Activated CD4-positive, alpha-beta memory T cell treated with anti-CD3 and anti-CD28 coated beads for 36 hours (primary cell): ENCODE measurements at places on chromosomes 2 and 18.

DNA sequence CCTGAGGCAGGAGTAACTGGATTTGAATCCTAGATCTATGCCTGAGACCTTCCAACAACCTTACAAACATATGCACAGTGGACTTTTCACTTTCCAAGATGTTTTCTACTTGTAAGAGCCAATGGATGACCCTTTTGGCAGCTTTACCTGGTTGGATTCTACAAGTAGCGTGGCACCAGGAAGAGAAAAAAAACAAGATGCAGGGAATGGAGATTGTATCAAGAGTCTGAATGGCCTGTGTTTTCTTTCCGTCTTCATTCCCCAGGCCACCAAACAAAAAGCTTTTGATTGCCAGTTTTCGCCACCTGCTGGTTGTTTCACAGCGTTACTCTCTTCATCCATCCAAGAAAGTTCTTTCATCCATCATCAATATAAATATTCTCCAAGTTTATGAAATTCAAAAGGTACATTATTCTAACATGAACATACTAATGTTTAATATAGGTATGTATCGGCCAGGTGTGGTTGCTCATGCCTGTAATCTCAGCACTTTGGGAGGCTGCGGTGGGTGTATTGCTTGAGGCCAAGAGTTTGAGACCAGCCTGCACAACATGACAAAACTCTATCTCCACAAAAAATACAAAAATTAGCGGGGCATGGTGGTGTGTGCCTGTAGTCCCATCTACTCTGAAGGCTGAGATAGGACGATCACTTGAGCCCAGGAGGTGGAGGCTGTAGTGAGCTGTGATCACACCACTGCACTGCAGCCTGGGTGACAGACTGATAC lies 3.5 kb upstream of the BCL2 start:
- DNase-seq, result peak; percentile 68

- no peak for DNase-seq
These were observed 10.7 kb downstream of the BAZ2B start for GRCh38 chr2:159605441-159606178.

- no peak for DNase-seq
These were observed 379.1 kb upstream of the FIGN start for GRCh38 chr2:164114937-164115336.

DNA sequence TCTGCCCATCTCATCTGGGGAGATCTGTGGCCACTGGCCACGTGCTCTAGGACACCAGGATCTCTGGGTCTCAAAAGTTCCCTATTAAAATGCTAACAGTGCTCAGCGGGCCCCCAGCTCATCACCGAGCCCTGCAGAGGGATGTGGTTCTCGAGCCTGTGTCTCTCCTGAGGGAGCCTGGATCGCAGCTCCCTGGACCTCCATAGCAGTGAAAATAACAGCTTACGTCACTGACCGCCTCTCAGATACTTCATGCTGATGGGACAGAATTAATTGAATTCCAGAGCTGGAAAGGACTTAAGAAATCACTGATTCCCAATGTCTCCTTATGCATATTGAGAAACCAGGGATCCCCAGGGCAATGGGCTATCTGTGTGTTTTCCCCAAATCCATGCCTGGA lies 90.0 kb downstream of the GALR1 start:
- no peak for DNase-seq

DNA sequence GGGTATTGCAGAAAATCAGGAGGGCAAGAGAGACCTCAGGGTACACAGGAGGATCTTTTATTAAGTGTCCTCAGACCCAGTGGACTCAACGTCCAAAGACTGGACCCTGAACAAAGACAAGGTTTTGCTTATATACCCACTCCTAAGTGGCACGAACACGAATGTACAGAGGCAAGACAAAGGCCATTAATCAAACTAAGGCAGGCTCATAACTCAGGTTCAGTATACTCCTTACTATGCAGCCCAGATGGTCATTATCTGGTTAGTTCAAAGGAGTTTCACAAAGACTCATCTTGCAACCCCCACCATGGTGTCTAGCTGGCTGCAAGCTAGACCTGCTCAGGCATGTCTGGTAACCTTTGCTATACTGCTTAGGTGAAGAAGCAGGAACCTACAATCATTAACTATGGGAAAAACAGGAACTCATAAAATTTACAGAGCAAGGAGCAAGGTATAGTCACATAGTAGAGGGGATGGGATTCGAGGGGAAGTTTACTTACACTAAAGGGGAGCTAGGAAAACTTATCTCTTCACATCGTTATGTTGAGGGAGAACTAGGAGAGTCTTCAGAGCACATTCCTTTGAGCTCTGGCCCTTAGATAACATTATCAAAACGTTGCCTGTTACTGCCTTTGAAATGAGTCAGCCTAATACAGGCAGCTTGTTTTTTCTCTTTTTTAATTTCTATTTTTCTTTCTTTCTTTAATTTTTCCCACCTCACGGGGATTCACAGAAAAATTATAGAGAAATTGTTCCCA lies 33.9 kb downstream of the SLC4A3 start:
- DNase-seq, result no peak

GRCh38 chr2:37916512-37917082 lies 8.5 kb upstream of the RMDN2 start:
- DNase-seq, result no peak

GRCh38 chr2:219507581-219508443 lies 6.5 kb upstream of the ASIC4 start:
- no peak for DNase-seq

DNA sequence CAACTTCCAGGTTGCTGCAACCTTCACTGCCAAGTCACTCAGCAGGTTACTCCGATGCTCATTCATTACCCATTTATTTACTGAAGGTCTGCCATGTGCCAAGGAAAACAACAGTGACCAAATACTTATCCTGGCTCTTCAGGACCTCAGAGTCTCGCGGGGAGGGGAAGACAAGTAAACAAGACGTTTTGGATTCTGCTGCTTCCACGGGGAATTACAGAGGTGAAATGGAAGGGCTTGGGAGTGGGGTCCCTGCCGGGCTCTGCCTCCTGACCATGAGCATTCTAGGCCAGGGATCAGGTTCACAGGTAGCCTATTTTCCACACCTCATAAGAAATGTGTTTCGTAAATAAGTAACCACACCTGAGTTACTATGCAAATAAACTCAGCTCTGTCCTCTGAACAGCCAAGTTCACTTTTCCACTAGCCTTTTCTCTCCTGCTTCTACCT lies 68.1 kb downstream of the CLHC1 start:
- DNase-seq, result no peak

DNA sequence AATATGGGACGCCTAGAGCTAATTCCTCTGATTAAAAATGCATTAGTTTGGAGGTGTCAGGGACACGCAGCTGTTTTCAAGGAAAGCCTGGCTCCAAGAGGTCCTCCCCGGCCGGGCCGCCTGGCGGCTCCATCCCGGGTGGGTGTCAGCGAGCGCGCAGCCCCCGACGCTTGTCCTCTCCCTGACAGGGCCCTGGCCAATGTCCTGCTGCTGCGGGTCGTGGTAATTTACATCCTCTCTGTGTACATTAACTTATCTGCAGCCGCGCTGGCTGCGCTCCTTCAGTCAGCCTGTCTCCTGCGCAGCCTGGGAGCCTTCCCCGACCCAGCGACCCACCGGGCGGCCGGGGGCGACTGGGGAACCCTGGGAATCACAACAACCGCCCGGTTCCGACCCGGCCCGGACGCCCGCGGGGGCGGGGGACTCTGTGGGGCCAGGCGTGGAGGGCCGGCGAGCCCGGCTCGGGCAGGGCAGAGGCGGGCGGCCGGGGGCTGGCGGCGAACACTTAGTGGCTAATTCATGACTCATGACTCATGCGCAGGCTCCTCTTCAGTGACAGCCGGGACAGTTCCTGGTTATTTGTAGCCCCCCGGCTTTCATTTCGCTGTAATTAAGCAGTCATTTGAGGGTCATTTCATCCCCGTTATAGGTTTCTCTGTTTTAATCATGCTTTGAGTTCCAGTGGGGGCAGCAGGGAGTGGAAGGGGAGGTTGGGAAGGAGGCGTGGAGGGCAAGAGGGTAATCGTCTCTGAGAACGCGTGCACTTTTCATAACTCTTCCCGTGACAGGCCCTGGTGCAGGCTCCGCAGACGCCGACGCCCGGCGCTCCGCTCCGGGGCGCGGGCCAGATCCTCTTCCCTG lies 141.9 kb upstream of the CTAGE1 start:
- peak; percentile 10 for DNase-seq

- DNase-seq, result no peak
These were observed 193.3 kb upstream of the AGAP1 start for GRCh38 chr2:235300368-235301201.

GRCh38 chr2:237569896-237570295 lies 3.5 kb downstream of the PRLH start:
- DNase-seq, result no peak

- no peak for DNase-seq
These were observed 130.5 kb downstream of the TANC1 start for GRCh38 chr2:159098921-159099411.

GRCh38 chr2:43075811-43076585 lies 150.4 kb downstream of the ZFP36L2 start:
- no peak for DNase-seq

GRCh38 chr2:69917852-69918251 lies 2.9 kb downstream of the MXD1 start:
- no peak for DNase-seq

- no peak for DNase-seq
These were observed 74.7 kb downstream of the EXOC6B start for GRCh38 chr2:72750977-72751639.

DNA sequence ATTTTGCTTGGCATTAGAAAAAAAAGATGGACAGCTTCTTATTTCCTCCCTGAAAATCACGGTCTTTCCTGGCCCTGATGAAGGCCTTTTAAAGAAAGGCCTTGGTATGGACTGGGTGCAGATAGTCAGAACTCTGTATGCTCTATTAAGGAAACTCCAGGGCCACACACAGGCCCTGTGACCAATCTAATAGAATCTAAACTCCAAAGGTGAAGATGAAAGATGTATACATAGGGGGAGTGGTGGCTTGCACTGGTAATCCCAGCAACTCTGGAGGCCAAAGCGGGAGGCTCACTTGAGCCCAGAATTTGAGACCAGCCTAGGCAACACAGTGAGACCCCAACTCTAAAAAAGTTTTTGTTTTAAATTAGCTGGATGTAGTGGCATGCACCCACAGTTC lies 37.3 kb downstream of the OXER1 start:
- DNase-seq, result no peak

DNA sequence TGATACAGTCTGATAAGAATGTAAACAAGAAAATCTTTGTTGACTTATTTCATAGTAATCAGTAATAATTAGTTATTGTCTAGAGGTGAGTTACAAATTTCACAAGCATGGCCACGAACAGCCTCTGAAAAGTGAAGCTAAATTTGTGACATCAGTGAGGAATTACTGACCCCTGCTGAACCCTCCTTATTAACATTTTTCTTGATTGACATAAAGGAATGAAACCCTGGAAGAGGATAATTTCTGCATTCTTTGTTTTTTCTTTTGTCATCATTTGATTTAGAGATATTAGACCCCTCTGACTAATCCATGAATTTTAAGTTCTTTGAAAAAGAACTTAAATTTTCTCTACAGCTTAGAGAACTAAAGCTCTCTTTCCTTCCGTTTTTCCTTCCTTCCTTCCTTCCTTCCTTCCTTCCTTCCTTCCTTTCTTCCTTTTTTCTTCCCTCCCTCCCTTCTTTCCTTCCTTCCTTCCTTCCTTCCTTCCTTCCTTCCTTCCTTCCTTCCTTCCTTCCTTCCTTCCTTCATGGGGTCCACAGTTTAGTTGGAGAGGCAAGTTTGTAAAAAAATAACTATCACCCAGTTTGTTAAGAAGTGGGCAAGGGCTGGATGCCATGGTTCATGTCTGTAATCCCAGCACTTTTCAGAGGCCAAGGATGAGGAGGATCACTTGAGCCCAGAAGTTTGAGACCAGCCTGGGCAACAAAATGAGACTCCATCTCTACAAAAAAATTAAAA lies 387.0 kb downstream of the MTX2 start:
- no peak for DNase-seq

DNA sequence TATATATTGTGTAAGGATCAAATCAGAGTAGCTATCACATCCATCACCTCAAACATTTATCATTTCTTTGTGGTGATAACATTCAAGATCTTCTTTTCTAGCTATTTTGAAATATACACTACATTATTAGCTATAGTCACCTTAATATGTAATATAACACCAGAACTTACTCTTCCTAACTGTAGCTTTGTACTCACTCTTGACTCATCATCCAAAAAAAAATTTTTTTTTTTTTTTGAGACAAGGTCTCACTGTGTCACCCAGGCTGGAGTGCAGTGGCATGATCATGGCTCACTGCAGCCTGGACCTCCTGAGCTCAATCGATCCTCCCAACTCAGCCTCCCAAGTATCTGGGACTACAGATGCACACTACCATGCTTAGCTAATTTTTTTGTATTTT lies 153.3 kb downstream of the EML6 start:
- no peak for DNase-seq

DNA sequence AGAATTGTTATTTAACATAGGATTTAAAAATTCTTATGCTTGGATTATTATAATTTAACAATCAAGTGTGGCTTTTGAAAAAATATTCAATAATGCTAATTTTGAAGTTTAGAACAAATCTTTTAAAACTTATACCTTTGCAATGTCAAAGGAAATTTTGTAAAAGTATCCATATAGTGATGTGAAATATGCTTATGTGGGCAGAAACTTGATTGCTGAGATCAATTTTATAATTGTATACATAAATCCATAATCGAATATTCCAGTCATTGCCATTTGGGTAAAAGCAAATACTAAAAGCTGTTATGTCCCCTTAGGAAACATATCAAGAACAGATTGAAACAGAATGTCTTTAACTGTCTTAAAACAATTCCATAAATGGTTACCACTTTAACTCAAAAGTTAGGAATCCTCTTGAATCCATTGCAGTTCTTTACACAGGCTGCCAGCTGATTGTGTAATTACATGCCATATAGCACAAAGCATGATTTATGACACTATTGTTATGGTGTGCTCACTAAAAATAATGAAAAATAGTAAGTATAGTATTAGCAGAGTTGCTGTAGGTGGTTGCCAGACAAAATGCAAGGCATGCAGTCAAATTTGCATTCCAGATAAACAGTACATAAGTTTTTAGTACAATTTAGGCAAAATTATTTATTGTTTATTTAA lies 24.2 kb downstream of the PLCL1 start:
- DNase-seq, result no peak

- no peak for DNase-seq
These were observed 25.8 kb upstream of the ERICH2 start for GRCh38 chr2:170744248-170745002.

- no peak for DNase-seq
These were observed 31.3 kb upstream of the TMEM131 start for GRCh38 chr2:98026927-98027522.

DNA sequence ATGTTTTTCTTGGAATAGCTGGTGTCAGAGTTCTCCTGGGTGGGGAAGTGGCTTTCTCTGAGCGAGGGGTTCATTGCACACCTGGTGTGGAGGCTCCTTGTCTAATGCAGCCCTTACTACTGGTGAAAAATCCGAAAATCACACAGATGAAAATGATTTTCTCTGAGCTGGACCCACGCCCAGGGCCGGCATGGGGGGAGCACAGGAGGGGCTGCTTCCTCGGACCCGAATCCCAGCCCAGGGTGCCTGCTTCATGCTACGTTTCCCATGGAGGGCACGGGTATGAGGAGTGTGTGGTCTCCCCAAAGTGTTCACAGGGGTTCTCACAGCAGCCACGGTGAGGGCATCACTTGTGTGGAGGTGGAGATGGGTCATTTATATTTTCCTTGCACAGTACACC lies 288.0 kb upstream of the HDAC4 start:
- DNase-seq, result no peak

GRCh38 chr2:130884013-130884412 lies 47.3 kb downstream of the ARHGEF4 start:
- DNase-seq, result no peak

GRCh38 chr2:168830958-168831357 lies 28.5 kb downstream of the NOSTRIN start:
- no peak for DNase-seq

- DNase-seq, result no peak
These were observed 119.1 kb upstream of the LYPD1 start for GRCh38 chr2:132789066-132789465.

- DNase-seq, result no peak
These were observed 23.5 kb upstream of the SKOR2 start for GRCh38 chr18:47274961-47275360.
